ENCODE measurements at places on chromosomes 7 and 10.

DNA sequence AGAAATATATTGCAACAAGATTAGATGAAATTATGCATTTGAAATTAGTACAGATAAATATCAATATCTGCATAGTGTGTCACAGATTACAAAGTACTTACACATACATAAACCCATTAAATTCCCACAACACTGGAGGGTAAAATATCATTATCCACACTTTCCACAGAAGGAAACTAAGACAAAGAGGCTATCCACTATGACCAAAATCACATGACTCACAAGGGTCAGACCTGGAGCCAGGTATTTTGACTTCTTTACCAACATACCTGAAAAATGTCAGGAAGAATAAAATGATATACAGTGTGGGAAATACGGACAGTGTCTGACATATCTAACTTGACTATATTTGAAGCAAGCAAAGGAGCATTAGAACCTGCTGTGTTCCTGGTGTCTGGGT is 34.1 kb downstream of the HYCC1 start:
- no peak overlapping the region for H3K27ac ChIP-seq
- no peak overlapping the region for H3K4me3 ChIP-seq
- H3K4me1 ChIP-seq: no peaks in the 10 kb centered on the region
- no peaks in the 10 kb centered on the region for H3K27me3 ChIP-seq

GRCh38 chr10:124376411-124376810 is 42.3 kb downstream of the OAT start:
- no peak for DNase-seq
- no peak overlapping the region for H3K4me3 ChIP-seq
- H3K36me3 ChIP-seq: no peaks in the 10 kb centered on the region
- H3K4me1 ChIP-seq: peaks cover 2% of the 10 kb centered on the region

- H3K27me3 ChIP-seq: no peaks in the 10 kb centered on the region
- H3K4me3 ChIP-seq: no peak overlapping the region
- H3K27ac ChIP-seq: no peak overlapping the region
- H3K36me3 ChIP-seq: no peaks in the 10 kb centered on the region
- no peaks in the 10 kb centered on the region for H3K4me1 ChIP-seq
- DNase-seq: no peak
These were observed 249.6 kb downstream of the GPAM start for GRCh38 chr10:111933937-111934336.

- no peaks in the 10 kb centered on the region for H3K4me1 ChIP-seq
- H3K4me3 ChIP-seq: no peak overlapping the region
- no peak for DNase-seq
These were observed 181.3 kb upstream of the PRPS1L1 start for GRCh38 chr7:18208921-18209320.

DNA sequence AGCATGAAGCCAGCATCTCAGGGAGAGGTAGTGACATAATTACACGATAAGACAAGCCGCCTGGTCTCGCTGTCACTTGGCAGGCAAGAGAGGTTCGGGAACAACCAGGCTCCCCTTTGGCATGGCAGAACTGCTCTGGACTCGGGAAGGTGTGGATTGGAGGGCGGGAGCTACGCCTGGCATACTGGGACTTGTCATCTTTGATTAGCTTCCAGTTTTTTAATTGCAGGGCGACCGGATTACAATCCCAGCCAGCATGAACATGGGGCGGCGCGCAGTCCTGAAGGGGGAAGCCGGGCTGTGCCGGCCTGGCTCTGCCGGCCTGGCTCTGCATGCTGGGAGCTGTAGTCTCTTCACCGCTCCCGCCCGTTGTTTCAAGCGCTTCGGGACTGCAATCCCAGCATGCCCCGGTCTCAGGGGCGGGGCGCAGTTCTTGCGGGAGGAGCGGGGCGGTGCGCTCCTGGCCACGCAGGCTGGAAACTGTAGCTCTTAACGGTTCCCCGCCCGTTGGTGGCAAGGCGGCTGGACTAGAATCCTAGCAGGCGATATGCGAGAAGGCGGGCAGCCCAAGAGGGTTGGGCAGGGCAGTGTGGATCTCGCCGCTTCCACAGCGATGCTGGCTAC is 45.5 kb upstream of the ZNF716 start:
- no peaks in the 10 kb centered on the region for H3K27me3 ChIP-seq
- H3K36me3 ChIP-seq: no peaks in the 10 kb centered on the region
- DNase-seq: no peak
- H3K4me1 ChIP-seq: no peaks in the 10 kb centered on the region
- H3K4me3 ChIP-seq: no peak overlapping the region
- H3K27ac ChIP-seq: no peak overlapping the region

- H3K36me3 ChIP-seq: no peaks in the 10 kb centered on the region
- H3K27ac ChIP-seq: no peak overlapping the region
- H3K4me3 ChIP-seq: peak overlapping the region; percentile 76
- H3K4me1 ChIP-seq: peaks cover 33% of the 10 kb centered on the region
- no peak for DNase-seq
These were observed 2.5 kb downstream of the UNC5B start for GRCh38 chr10:71214641-71215559.

DNA sequence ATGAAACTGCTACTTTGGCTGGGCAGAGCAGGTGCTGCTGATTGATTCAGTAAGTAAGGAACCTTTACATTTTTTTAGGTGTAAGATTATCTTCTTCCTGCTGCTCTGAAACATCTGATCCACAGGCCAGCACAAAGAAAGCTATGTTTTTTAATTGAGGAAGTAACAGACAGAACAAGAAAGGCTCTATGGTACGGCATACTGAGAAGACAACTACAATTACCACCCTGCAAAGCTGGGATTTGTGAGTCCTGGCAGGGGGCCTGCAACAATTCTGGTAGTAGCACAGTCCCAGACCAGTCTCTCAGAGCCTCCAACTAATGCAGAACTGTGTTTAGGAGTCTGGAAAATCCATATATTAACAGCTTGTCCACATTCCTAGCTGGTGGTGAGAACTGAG is 103.0 kb upstream of the LRRTM3 start:
- no peak overlapping the region for H3K27ac ChIP-seq
- H3K4me1 ChIP-seq: peaks cover 4% of the 10 kb centered on the region
- peaks cover 1% of the 10 kb centered on the region for H3K27me3 ChIP-seq
- no peak overlapping the region for H3K4me3 ChIP-seq

DNA sequence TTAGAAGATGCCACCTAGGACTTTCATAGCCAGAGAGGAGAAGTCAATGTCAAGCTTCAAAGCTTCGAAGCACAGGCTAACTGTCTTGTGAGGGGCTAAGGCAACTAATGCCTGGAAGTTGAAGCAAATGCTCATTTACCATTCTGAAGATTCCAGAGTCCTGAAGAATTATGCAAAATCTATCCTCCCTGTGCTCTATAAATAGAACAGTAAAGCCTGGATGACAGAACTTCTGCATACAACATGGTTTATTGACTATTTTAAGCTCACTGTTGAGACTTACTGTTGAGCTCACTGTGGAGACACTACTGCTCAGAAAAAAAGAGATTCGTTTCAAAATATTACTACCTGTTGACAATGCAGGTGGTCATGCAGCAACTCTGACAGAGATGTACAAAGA is 28.6 kb downstream of the TNS3 start:
- DNase-seq: no peak
- no peak overlapping the region for H3K27ac ChIP-seq
- H3K27me3 ChIP-seq: no peaks in the 10 kb centered on the region
